ENCODE measurements at places on chromosomes 7 and 10.

DNA sequence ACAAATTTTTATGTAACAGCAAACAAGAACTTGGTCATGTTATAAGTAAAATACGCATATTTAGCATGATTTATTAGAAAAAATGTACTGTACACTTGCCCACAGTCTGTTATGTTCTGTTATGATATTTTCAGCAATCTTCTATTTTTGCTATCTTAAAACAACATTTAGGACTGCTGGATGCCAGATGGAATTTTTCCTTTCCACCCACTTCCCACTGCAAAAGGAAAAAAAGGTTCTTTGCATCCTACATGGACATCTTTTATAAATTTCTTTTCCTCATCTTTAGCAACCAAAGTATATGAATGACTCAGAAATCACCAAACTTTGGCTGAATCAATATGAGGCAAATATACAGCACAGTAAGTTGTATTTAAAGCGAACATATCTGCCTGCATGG, 146.0 kb downstream of the RAPGEF5 start:
- DNase-seq, result no peak

- no peak for DNase-seq
These were observed 42.6 kb downstream of the SHH start for GRCh38 chr7:155769701-155770100.

DNA sequence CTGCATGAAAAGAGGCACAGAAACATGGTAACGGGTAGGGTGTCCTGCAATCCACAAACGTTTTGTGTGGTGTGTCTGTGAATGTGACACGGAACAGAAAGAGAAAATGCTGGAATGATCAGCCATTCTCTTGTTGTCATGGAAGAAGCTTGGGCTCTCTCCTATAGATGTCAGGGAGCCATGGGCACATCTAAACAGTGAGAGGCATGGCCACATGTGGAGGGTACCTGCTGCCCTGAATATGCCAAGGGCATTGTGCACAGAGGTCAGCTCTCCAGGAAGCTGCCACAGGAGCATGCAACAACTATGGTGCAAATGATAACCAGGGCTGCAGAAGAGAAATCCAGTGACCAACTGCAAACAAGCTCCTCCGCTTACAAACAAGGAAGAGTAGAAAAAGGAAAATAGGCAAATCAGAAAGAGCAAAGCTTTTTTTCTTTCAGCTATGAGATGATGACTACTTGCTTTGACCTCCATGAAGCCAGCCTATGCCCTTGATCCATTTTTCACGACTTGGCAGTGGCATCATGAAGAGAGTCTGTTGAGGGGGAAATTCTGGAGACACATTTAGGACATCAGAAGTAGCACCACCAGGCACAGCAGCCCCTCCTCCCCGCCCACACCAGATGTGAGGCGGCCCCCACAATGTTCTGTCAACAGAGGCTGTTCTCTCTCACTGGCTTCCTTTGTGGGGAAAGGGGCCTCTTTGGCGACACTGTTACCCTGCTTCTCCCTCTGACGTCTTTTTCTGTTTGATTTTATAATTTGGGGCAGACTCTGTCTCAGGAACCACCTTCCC, 4.8 kb upstream of the PDE1C start:
- no peak for DNase-seq

DNA sequence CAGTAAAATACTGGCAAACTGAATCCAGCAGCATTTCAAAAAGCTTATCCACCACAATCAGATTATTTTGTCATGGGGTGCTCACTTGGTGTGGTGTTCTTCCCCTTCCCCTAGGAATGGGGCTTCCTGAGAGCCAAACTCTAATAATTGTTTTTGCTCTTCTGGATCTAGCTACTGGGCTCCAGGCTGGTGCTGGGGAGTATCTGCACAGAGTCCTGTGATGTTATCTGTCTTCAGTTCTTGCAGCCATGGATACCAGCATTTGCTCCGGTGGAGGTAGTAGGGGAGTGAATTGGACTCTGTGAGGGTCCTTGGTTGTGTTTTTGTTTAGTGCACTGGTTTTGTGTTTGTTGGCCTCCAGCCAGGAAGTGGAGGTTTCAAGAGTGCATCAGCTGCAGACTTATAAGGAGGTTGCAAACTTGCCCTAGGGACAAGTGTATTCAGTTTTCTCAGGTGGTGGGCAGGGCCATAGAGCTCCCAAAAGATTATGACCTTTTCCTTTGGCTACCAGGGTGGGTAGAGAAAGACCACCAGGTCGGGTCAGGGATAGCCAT, 308.5 kb upstream of the MAGI2 start:
- no peak for DNase-seq

- no peak for DNase-seq
These were observed 56.7 kb downstream of the SNX10 start for GRCh38 chr7:26348234-26348851.

DNA sequence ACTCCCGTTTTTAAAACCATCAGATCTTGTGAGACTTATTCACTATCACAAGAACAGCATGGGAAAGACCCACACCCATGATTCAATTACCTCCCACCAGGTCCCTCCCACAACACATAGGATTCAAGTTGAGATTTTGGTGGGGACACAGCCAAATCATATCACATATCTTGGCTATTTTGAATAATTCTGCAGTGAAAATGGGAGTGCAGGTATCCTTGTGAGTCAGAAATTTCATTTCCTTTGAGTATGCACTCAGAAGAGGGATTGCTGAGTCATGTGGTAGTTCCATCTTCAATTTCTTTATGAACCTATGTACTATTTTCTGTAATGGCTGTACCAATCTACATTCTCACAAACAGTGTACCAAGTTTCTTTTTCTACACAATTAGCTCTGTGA, 125.8 kb downstream of the ANKRD7 start:
- DNase-seq, result no peak

DNA sequence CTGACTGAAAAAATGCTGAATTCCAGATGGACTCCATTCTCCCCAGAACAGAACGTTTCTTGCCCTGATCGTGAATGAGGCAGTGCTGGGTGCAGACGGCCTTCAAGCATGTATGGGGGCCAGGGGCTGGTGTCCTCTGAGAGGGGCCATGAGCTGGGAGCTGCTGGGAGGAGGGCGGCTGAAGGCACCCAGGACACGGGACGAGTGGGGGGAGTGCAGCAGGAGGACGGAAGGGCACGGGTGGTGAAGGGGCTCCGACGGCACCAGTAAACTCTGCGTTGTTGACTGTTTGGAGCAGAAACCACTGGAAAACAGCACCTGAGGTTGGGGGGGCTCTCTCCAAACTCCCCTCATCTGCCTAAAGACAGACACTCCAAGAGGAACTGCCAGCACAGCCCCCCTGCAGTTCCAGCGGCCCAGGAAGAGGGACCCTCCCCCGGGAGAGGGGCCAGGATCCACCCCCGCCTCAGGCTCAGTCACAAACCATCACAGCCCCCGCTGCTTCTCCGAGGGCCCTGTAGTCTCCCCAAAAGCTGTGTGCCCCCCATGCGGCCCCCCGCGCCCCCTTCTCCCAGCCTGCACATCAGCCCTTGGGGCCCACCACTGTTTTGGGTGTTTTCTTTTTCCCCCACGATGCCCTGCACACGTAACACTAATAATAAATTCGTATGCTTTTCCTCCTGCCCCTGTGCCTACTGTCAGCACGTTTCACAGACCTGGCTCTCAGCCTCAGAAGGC, 55.5 kb downstream of the DPYSL4 start:
- DNase-seq, result no peak

- DNase-seq, result no peak
These were observed 61.5 kb downstream of the HELLS start for GRCh38 chr10:94607111-94607510.

DNA sequence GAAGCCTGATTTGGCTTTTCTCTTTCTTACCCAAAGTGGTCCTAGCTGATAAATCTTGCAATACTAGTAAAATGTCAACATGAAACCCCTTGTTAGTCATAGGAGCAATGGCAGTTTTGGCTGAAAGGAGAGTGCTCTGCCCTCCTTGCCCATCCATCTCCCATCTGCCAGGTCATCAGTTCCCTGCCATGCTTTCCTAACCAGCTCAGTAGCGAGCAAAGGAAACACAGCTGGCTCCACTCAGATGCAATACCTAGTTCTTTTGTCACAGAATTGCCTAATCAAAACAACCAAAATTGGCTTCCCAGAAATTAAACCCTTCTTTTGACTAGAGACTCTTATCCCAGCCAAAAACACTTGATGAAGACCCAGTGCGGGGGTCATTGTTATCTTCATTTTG, 733.0 kb downstream of the CCSER2 start:
- DNase-seq, result no peak

DNA sequence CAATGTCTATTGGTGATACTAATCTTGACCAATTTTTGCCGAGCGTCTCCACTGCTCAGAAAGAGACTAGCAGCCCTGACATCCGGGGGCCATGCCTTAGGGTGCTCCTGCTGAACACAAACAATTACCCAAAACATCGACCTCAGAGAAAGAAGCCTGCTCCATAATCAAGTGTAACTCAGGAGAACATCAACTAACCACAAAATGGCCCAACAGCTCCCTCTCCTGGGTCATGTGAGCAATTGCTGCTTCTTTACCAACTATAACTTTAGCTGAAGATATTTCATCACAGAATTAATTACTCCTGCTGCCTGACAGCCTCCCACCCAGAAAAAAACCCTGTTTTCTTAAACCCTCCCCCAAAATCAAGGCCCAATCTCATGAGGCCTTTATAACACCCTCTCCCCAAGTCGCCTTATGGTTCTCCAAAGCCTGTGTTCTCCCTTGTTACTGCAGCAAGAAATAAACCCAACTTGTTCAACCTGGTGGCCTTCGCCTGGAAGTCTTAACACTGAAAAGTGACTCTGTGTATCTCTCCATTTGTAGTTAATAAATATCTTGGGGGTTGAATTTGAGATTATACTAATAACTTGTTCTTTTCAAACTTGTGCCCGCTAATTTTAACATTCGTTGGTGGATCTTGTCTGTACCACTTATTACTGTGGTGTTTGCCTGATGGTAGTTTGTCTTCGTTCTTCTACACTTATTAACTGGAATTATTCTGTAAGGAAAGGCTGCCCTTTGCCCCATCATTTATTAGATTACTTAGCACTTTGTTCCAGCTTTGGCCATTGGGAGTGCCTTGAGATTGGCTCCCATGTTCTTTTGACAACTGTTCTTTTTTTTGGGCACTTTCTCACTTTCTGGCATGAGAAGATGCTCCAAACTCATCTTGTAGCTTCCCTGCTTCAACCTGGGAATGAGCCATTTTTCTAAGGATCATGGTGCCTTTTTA, 21.2 kb upstream of the RAMP3 start:
- DNase-seq, result peak; percentile 71

DNA sequence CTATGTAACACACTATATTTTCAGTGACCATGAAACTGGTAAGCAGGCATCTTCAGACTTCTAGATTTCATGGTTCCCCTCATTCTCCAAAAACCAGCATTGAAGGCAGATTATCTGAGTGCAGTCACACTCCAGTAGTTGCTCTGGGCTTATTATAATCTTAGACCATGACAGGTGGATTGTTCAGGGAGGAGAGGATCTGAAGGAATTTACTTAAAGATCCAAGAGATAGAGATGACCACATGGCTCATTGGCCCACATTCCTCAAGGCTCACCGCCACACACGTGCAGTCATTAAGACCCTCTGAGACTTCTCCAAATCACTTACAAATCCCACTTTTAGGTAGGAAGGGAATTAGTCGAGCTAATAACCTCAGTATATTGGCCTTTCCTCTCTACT, 55.2 kb downstream of the GSAP start:
- DNase-seq, result no peak

DNA sequence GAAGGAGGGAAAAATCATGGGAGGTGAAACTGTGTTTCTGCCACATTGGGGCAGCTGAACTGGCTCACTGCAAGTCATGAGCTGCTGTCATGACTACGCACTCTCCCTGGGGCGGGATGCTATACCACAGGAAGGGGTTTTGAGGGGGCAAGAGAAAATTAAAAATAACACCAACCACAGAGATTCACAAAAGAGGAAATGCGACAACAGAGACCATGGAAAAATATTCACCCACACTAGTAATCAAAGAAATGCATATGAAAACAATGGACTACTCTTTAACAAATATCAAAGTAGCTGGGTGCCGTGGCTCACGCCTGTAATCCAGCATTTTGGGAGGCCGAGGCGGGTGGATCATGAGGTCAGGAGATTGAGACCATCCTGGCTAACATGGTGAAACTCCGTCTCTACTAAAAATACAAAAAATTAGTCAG, 65.2 kb upstream of the TM9SF3 start:
- DNase-seq, result peak; percentile 68

DNA sequence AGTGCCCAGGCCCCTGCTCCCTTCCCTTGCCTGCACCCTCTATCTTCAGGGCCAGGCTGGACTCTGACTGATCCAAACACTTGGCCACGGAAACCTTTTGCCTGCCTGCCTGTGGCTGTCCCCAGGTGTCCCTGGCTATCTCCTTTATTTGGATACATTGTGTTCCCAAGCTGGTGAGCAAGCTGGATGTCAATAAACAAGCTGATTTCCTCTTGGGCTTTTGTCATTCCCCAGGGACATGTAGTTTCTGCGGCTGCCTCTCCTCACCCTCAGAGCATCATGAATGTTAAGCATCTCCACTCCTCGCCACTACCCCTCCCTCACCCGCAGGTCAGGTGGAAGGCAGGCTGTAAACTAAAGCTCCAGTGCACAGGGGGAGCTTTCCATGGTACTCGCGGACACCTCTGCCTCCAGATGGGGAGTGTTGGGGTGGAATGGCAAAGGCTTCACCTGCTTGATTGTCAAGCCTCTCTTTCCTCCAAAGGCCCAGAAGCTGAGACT, 6.9 kb downstream of the GHRHR start:
- no peak for DNase-seq

DNA sequence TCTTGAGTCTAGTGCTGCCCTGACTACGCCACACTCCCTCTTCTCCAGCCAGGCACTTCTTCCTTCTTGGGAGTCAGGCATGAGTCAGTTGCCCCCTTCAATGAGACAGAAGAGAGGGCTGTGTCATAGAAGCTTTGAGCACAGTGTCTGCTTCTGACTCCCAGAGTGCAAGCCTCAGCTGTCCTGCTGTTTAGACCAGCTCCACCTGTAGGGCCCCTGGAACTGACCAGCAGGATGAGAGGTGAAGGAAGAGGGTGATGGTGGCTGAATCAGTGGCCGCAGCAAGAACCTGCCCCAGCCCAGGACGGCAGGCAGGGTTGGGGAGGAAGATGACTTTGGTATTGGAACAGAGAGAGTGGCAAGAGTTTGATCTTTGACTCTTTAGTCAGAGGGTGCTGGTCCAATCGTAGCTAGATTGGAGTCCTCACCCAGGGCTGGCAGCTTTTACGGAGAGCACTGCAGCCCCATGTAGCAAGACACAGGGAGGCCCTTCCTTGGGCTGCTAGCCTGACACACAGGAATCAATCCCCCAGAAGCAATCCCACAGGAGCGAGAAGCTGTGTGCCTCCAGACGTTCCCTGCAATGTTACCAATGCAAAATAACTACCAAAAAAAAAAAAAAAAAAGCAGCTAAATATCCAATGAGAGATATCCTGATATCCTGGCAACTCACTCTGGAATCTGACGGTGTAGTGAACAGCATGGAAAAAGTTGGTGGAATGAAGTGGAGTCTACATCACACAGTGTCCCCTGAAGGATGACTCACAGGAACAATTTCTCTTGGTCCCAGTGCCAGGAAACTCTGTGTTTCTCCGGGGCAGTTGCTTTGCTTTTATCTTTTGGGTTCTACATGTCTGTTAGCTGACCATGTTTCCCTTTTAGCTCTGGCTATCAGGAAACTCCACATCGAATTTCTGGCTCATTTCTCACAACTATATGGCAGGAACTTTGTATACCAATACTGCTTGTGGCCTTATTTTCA, 6.9 kb downstream of the C10orf62 start:
- no peak for DNase-seq

Measured in CD4-positive, alpha-beta T cell treated with Interferon alpha-2 for 1 hour (primary cell).